ENCODE measurements at places on chromosomes 6 and 20. TPM values are rescaled to one million over a fixed set of nuclear protein-coding genes. Genes with fewer than 3 reads are reported as not detected.

The ME1 gene
- total RNA-seq, result 0.47 TPM

The PGC gene
- 0.70 TPM for total RNA-seq

The KCNQ2 gene
- 0.32 TPM for total RNA-seq

The RPRD1B gene
- 38.3 TPM for total RNA-seq

The MYBL2 gene
- 1.3 TPM for total RNA-seq

The PXDC1 gene
- 0.33 TPM for total RNA-seq

The LTB gene
- 576 TPM for total RNA-seq

The VWA7 gene
- total RNA-seq, result 8.0 TPM

The KIF6 gene
- total RNA-seq, result 0.53 TPM

The CAP2 gene
- total RNA-seq, result not detected

The GJA10 gene
- not detected for total RNA-seq

The PSMB9 gene
- total RNA-seq, result 125 TPM

The LRP11 gene
- 2.1 TPM for total RNA-seq

The OVOL2 gene
- total RNA-seq, result not detected

The IL20RA gene
- total RNA-seq, result not detected

The CNKSR3 gene
- 0.09 TPM for total RNA-seq

GRCh38 chr6:157211603-157212455 lies 111.5 kb downstream of the TMEM242 start:
- no peak overlapping the region for H3K27ac ChIP-seq
- DNase-seq, result no peak
- no peaks in the 10 kb centered on the region for H3K27me3 ChIP-seq
- no peaks in the 10 kb centered on the region for H3K4me1 ChIP-seq

- H3K4me1 ChIP-seq, result peaks cover 2% of the 10 kb centered on the region
- peak within 1 kb of the TSS; percentile 58 for H3K4me3 ChIP-seq
- H3K27me3 ChIP-seq, result no peaks in the 10 kb centered on the region
Observed at GRCh38 chr6:41638002-41638934, at the start of gene MDFI. TSS of gene MDFI (plus strand) at chr6:41638468. CDS start at chr6:41638750, 282 bp downstream.

DNA sequence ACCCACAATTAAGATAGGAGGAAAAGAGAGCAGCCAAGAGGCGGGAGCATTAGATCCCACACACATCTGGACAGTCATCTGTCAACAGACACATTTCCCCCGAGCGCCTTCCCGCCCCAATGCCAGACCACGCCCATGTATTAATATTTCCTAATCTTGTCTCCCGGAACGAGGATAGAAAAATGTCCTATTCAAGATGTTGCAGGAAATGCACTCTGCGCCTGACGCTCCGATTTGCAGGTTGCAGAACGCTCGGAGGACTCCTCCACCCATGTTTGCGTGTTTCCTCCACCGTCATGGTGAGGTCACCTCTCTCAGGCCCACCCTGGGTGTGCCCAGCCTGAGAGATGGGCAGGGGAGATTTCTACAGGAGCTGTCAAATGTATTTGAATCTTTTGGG lies 215.2 kb downstream of the TAF4 start:
- no peak overlapping the region for H3K4me3 ChIP-seq
- H3K27ac ChIP-seq, result no peak overlapping the region
- H3K36me3 ChIP-seq, result no peaks in the 10 kb centered on the region
- peaks cover 4% of the 10 kb centered on the region for H3K27me3 ChIP-seq
- no peak for DNase-seq
- no peaks in the 10 kb centered on the region for H3K4me1 ChIP-seq

DNA sequence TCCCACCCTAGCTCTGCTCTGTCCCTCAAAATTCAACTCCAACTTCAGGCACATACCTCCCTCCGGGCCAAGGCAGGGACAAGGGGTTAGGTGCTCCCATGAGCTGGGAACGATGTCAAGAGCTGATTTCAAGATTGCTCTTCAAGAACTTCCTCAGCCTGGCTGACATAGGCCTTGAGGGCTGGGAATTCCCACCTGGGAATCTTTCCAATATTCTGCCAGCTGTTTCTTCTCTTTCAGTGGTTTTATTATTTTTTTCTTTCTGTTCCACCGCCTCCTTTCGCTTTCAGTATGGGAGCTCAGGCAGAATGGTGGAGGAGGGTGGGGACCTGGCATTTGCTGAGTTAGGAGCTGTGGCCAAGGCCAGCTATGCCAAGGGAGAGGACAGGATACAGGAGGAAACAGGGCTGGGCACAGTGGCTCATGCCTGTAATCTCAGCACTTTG lies 33.7 kb downstream of the SRSF3 start:
- H3K27me3 ChIP-seq, result peaks cover 4% of the 10 kb centered on the region
- H3K4me1 ChIP-seq, result peaks cover 2% of the 10 kb centered on the region
- no peak overlapping the region for H3K27ac ChIP-seq
- no peak overlapping the region for H3K4me3 ChIP-seq

DNA sequence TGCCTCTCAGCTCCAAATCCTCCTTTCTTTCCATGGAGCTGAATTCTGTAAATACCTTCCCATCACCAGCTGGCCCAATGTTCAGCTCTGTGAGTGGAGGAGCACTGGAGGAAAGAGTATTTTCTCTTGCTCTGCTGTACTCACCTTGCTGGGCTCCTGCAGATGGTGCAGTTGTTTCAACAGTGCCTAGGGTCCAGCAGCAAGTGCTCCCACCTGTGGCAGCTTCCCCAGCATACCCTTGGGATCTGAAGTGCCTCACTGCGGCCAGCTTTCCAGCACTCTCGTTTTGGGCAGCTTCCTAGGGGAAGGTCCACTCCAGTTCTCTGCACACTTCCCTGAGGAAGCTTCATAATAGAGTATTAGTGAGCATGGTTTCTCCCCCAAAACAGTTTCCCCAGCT lies 170.9 kb downstream of the ARHGAP18 start:
- H3K27me3 ChIP-seq, result no peaks in the 10 kb centered on the region
- no peak overlapping the region for H3K4me3 ChIP-seq
- DNase-seq, result no peak
- H3K36me3 ChIP-seq, result no peaks in the 10 kb centered on the region
- no peak overlapping the region for H3K27ac ChIP-seq
- no peaks in the 10 kb centered on the region for H3K4me1 ChIP-seq

GRCh38 chr20:9262653-9263194 lies 193.8 kb downstream of the PLCB4 start:
- no peaks in the 10 kb centered on the region for H3K36me3 ChIP-seq
- H3K4me3 ChIP-seq, result no peak overlapping the region
- no peak overlapping the region for H3K27ac ChIP-seq
- no peak for DNase-seq
- no peaks in the 10 kb centered on the region for H3K27me3 ChIP-seq

- peaks cover 3% of the 10 kb centered on the region for H3K27me3 ChIP-seq
- no peak within 1 kb of the TSS for H3K4me3 ChIP-seq
- no peak within 1 kb of the TSS for H3K27ac ChIP-seq
- DNase-seq, result no peak
- H3K4me1 ChIP-seq, result no peaks in the 10 kb centered on the region
Observed at GRCh38 chr6:138795809-138796603, at the start of gene ECT2L. TSS of gene ECT2L (plus strand) at chr6:138796087. CDS start at chr6:138813275, 17,188 bp downstream.

DNA sequence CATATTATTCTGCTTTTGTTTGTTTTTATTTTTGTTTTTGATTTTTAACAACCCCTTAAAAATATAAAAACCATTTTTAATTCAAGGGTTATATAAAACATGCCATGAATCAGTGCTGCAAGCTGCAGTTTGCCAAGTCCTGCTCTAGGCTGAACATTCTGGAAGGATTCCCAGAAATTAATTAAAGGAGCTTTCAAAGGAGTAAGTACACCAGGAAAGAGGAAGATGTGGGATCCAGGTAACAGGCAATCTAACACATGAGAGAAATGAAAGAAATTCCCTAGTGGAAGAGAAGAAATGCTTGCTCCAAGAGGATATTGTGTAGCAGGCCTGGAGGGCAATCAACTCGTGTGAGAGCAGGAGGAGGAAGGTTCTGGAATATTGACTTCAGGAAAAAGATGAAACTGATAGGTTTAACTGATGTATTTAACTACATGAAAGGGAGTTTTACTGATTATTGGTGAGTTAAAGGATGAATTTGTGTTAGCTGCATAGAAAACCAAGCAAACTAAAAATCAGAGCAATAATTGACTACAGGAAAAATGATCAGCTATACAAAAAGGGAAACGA lies 146.0 kb upstream of the PHACTR1 start:
- H3K4me3 ChIP-seq, result no peak overlapping the region
- H3K4me1 ChIP-seq, result no peaks in the 10 kb centered on the region
- no peaks in the 10 kb centered on the region for H3K36me3 ChIP-seq
- H3K27me3 ChIP-seq, result no peaks in the 10 kb centered on the region

- H3K4me3 ChIP-seq, result no peak overlapping the region
- no peaks in the 10 kb centered on the region for H3K27me3 ChIP-seq
- no peak for DNase-seq
Observed at GRCh38 chr6:52929321-52930164, 20.0 kb upstream of the GSTA3 start.

- no peaks in the 10 kb centered on the region for H3K27me3 ChIP-seq
- no peaks in the 10 kb centered on the region for H3K4me1 ChIP-seq
- no peaks in the 10 kb centered on the region for H3K36me3 ChIP-seq
Observed at GRCh38 chr6:78436335-78436734, 431.0 kb upstream of the IRAK1BP1 start.

DNA sequence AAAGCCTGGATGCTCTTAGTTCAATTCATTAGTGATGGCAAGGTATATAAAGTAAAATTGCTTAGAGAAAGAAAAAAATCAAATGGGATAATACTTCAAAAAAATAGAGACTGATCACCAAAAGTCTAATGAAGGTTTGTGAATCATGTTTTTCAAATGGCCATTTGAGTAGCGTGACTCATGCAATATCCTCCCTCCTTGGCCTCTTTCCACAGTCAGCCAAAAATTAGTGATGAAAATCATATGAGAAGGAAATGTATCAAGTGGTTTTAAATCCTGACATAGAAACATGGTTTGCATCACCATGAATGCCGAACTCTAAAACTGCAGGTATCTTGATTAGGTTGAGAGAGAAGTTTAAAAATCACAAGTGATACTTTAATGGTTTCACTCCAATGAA lies 1.2 kb upstream of the COL19A1 start:
- H3K36me3 ChIP-seq, result no peaks in the 10 kb centered on the region
- no peak overlapping the region for H3K27ac ChIP-seq
- no peak for DNase-seq
- peaks cover 9% of the 10 kb centered on the region for H3K27me3 ChIP-seq

DNA sequence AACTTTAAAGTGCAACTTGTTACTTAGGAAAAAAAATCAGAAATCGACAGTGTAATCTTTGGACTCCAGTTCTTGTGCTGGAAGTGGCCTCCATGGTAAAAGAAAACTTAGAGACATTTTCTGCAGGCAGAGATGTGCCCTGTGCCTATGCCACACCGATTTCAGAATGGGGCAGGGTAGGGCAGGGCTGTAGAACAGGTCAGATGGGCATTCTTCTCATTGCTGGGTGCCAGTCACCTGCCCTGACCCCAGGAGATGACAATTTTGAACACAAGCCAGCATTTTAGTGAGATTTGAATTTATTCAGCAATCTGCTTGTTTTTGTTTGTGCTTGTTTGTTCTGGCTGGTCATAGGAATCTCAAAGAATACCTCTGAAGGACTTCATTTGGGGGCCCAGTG lies 63.3 kb downstream of the SASH1 start:
- H3K4me3 ChIP-seq, result no peak overlapping the region
- no peak overlapping the region for H3K27ac ChIP-seq
- no peaks in the 10 kb centered on the region for H3K27me3 ChIP-seq
- no peak for DNase-seq
- no peaks in the 10 kb centered on the region for H3K36me3 ChIP-seq
- H3K4me1 ChIP-seq, result no peaks in the 10 kb centered on the region

GRCh38 chr6:142827369-142827768 lies 117.6 kb downstream of the HIVEP2 start:
- H3K4me1 ChIP-seq, result peaks cover 13% of the 10 kb centered on the region
- no peaks in the 10 kb centered on the region for H3K27me3 ChIP-seq
- H3K27ac ChIP-seq, result no peak overlapping the region
- no peak for DNase-seq
- H3K4me3 ChIP-seq, result no peak overlapping the region
- H3K36me3 ChIP-seq, result peaks cover 4% of the 10 kb centered on the region

DNA sequence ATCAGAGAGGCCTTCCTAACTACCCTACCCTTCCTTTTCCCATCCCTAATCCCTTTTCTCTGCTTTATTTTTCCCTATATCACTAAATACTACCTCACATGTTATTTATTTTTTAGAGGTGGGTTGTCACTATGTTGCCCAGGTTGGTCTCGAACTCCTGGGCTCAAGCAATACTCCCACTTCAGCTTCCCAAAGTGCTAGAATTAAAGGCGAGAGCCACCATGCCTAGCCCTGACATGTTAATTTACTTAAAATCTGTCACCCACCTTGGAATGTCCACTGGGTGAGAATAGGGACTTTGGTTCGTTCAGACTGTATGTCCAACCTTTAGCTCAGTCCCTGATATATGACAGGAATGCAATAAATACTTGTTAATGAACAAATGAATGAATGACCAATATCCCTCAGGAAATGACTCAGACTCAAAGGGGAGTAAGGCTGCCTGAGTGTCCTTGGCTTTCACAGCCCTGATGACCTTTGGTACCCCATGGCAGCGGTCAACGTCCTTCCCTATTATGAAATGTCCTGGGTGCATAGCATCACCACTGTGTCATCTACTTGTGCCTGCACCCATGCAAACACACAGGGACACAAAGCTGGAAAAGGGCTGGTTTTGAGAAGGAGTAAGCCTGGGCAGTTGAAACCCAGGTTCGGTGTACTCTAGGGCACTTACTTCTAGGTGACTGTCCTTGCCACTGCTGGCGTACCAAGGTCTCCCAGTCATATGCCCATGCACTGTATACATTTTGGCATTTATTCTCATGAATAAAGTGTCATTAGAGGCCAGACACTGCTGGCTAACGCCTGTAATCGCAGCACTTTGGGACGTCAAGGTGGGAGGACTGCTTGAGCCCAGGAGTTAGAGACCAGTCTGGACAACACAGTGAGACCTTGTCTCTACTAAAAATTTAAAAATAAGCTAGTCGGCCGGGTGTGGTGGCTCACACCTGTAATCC lies 26.5 kb downstream of the BCL2L1 start:
- no peak overlapping the region for H3K4me3 ChIP-seq
- H3K4me1 ChIP-seq, result peaks cover 12% of the 10 kb centered on the region
- DNase-seq, result no peak
- H3K36me3 ChIP-seq, result no peaks in the 10 kb centered on the region
- H3K27me3 ChIP-seq, result no peaks in the 10 kb centered on the region

DNA sequence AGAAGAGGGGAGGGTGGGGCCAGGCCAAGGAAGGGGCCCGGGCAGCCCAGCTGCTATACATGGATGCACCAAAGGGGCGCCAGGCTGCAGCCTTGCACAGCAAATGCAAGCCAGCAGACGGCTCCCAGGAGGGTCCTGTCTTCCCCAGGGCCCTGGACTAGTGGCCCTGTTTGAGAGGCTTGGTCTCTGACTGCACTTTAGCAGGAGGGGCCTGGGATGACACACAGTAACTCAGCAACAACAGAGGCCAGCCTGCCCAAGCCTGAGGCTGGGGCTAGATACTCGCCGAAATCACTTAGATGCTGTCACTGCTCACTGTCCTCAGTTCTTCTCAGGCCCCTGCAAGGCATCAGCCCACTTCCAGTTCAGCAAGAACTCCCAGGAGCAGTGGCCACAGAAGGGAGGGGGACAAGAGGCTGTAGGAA lies 73.5 kb downstream of the TRAM2 start:
- no peaks in the 10 kb centered on the region for H3K4me1 ChIP-seq
- no peak overlapping the region for H3K4me3 ChIP-seq
- no peaks in the 10 kb centered on the region for H3K27me3 ChIP-seq
- no peak overlapping the region for H3K27ac ChIP-seq
- no peak for DNase-seq

GRCh38 chr20:50574108-50574507 lies 63.9 kb downstream of the PTPN1 start:
- H3K4me3 ChIP-seq, result no peak overlapping the region
- H3K27ac ChIP-seq, result no peak overlapping the region
- DNase-seq, result no peak

Measured in T-cell (primary cell).